ENCODE measurements at places on chromosomes 7 and 10. TPM values are rescaled to one million over a fixed set of nuclear protein-coding genes. Genes with fewer than 3 reads are reported as not detected.

RSPH10B2 gene
- total RNA-seq: 0.19 TPM

TAS2R4 gene
- total RNA-seq: 0.99 TPM

HOXA5 gene
- total RNA-seq: not detected

FXYD4 gene
- total RNA-seq: not detected

GRID2IP gene
- not detected for total RNA-seq

ASZ1 gene
- total RNA-seq: not detected

PON1 gene
- total RNA-seq: not detected

Measured in aortic smooth muscle cell (primary cell).